ENCODE measurements at places on chromosomes 6 and 20.
A peak's percentile ranks its signal among the peaks of the same experiment; 100 is the strongest.

- no peak for DNase-seq
Observed at GRCh38 chr6:170140129-170140528, 150.7 kb downstream of the DLL1 start.

- DNase-seq: no peak
Observed at GRCh38 chr6:128519132-128519930, 1.1 kb downstream of the PTPRK start.

DNA sequence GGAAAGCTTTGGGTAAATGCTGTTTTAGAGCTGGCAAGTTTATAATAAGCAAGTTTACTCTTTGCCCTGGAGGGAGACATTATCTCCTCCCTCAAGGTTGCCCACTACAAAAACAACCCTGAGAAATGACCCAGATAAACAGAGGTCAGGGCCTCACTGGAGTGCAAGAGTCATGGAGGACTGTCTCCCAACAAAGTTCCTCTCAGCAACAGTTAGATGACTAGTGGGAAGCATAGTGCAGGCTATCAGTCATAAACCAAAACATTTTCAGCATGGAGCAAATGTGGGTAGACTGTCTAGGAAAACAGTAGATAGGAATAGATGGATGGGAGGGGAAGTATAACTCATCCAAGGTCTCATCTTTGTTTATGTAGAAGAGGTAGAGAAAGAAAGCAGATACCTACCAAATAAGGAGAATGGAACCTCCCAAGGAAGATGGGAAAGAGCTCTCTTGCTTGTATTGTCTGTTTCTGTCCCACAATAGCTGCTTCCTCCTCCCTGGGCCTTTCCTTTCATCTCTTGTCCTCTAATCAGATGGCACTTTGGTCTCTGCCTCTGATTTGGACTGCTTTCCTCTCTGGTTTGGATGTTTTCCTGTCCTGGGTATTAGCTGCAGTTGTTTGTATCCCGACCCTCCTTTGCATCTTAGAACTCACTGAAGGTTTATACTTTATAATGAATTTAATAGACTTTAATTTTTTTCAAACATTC, 95.4 kb downstream of the WASF1 start:
- no peak for DNase-seq

DNA sequence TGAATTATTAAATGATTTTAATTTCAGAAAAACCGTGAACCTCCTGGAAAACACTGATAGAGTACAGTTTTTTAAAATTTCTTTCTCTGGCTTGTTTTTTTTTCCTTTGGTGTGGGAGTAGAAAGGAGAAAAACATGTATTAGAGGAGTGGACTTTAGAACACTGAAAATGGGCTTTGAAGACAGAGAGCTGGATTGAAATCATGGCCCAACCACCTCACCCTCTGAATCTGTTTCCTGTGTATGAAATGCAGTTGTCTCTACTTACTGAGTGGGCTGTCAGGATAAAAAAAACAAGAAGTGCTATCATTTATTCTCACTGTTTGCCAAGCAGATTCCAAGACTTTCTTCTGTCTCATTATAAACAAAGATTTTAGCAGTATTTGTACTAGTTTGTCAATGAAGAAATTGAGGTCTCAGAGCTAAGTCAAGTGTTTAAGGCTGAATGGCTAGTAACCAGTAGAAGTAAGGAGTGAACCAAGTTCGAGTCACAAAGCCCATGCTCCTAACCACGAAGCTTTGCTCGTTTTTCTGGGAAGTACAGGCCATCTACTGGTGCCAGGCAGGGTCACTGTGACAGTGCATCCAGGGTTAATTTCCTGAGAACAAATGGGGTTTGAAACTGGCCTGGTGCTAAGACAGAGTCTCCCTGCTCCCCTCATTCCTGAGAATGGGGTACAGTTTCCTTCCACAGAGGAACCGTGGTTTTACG, 256.4 kb downstream of the TMEM242 start:
- peak; percentile 31 for DNase-seq

- no peak for DNase-seq
Observed at GRCh38 chr6:11251553-11252360, 19.3 kb upstream of the NEDD9 start.

- no peak for DNase-seq
Observed at GRCh38 chr20:59351157-59352040, 51.0 kb downstream of the EDN3 start.

GRCh38 chr6:107665382-107665781, 158.7 kb downstream of the SCML4 start:
- no peak for DNase-seq

DNA sequence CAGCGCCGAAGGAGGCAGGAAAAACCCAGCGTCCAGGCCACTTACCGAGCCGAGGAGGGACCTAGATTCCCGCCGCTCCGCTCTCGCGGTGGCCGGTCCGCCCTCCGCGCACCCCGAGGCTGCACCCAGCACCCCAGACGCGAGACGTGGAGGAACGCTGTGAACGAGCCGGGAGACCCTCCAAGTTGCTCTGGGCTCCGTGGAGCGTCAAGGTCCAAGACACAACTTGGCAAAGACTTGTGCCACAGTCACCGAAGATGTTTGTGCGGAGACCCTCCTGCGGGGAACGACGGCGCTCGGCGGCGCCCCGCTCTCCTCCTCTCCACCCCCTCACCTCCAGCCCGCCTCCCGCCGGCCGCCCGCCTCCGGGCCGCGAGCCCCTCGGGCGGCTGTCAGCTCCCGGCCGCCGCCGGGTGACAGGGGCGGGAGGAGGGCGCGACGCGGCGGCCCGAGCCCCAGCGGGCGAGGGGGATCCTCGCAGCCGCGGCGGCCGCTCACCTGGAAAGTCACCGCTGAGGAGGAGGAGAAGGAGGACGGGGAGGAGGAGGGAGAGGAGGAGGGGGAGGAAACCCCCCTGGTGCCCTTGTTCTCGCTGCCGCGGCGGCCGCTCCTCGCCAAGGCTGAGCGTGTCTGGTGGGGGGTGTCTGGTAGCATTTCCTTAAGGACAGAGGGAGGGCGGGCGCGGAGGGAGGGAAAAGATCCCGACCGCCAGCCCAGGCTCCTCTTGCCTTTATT, 637 bp upstream of the HIVEP2 start:
- DNase-seq: peak; percentile 19

DNA sequence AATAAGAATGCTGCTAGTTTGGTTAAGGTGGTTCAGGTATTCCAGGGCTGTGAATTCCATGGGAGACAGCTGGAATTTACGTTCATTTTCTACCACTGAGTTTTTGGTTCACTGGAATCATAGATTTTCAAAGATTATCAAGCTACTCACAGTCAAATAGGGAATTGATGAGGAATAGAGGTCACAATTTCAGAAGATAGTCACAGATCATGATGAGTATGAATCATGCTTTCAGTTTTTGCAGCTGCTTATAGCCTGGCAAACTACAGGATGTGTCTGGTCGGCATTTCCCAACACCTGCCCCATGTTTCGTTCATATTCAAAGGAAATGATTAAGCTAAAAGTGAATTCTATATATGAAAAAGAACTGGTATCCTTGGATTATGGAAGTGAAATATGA, 58.7 kb downstream of the BCKDHB start:
- no peak for DNase-seq

DNA sequence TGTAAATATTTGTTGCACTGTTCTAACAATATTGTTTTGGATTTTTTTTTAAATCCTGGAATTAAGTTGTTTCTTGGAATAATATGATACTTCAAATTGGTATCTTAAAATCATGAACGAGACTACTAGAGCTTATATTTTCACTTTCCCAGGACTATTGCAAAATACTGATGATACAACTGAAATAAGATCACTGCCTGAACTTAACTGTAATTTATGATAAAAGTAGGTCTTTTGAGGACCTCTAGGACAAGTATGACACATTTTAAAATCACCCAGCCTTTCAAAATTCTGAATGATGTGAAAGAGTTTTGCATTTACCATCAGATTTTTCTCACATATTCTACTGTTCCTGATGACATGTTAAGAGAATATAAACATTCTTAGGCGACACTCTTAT, 8.6 kb upstream of the UBE2J1 start:
- no peak for DNase-seq

- no peak for DNase-seq
Observed at GRCh38 chr6:25179051-25179778, 100.0 kb upstream of the CARMIL1 start.

DNA sequence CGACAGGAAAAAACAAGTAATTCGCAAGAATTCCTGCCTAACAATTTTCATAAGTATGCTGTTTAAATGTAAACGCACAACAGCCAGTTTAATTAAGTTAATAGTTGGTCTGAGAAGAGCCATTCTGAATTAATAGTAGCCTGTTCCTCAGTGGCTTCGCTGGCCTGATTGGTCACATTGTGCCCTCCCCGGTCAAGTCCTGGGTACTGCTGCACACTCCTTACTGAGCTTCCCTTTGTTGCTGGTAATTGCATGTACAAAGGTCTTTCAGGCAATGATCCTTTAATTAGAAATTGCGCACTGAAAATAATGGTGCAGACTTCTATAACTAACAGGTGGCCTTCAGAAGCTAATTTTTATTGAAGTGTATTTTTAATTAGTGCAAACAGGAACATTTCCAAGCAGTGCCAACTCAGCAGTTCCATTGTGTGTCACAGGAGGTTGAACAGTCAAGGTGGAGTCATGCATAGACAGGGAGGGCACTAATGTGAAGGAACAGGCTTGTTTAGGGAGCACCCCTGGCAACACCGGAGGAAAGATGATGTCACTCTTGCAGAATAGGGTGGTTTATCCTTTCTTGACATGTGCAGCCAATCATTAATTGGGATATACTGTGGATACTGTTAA, 92.6 kb upstream of the SLC22A23 start:
- no peak for DNase-seq

DNA sequence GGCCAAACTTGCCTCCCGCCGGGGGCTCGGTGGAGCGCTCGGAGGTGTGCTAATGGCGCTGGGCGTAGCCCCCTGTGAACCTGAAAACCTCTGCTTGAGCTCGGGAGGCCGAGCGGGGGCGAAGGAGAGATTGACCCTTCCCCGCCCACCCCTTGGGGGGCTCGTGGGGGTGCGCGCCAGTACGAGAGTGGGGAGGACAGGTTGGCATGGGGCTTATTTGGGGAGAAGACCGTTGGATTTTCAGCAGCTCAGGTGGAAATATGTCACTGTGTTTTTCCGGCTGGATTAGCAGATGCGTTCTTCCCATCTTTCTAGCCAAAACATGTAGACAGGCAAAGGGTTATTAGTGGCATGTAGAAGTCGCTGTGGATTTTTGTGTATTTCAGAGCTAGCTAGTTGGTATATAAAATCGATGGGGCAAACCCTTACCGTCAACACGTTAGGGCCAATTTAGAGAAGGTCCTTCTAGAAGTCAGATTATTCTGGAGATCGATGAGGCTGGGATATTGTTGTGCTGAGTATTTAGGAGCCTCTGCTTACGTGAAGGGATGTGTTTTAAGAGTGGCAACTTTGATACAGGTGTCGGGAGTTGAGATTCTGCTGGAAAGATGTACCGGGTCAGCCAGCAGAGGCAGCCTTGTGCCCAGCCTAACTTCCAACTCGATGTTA, 525 bp downstream of the NCOA7 start:
- DNase-seq: no peak

DNA sequence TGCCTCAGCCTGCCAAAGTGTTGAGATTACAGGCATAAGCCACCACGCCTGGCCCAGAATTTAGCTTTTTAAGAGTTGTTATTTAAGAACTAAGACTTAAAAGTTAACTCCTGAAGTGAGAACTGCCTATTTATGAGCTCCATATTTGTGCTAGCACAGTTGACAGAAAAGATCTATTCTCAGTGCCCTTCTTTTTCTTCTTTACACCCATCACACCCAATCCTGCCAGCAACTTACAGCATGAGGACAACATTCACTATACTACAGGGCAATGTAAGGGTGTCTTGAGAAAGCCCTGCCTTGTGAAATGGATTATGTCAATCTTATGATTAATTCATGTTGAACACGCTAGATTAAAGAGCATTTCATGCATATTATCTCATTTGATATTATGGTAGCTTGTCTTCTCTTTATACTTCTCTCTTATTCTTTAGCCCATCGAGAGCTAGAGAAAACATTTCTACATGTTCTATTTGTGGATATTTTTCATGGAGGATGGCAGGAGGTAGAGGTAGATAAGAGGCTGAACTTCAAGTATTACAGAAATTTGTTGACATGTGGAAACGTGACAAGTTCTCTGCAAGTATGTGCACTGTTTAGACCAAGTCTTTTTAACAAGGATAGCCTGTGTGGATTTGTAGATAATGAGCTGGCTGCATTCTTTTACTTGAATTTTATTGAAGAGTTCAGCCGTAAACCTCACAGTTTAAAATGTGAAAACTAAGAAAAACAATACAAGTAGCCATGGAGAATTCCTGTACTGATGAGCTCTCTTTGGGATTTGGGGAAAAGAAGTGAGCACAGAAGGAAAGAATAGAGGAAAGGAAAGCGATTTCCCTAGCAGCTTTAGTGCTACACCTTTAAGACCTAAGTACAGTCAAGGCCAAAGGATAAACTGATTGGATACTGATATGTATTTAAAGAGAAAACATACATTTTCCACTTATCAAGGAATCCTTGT, 212.2 kb downstream of the ARHGAP18 start:
- DNase-seq: no peak

GRCh38 chr6:170028629-170029345, 262.1 kb downstream of the DLL1 start:
- no peak for DNase-seq
